PC-9 (cell line): ENCODE measurements at places on chromosomes 11 and 22.

DNA sequence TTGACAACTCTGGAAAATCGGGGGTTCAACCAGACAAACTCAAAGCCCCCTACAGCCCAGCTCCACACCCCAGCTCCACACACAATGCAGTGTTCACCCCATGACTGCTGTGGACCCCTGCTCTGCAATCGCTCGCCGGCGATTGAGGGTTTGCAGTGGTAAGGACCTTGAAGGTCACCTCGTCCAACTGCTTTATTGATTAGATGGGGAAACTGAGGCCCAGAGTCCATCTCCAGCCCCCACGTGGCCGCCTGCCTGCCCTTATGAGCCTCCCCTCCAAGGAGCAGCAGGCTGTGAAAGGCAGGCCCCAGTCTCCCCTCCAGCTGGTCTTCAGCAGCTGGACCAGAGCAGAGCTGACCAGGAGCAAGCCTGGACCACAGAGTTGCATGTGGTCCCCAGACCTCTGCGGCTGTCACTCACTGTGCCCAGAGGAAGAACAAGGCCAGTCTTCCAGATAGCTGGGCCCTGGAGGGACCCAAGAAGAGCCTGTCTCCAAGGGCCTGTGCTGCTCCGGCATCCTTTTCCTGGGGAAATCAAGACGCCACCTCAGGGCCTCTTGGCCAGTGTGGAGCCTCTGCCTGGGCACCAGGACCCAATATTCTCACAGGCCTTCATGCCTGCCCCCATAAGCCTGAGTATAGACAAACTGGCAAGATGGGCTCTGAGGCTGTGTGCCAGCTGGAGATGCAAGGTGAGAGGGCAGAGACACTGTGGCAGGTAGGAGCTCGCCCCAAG lies 8.8 kb upstream of the LINC01488 start:
- H3K4me1 ChIP-seq: no peaks in the 10 kb centered on the region
- no peaks in the 10 kb centered on the region for H3K27me3 ChIP-seq
- DNase-seq: no peak
- H3K27ac ChIP-seq: no peak overlapping the region
- H3K4me3 ChIP-seq: no peak overlapping the region
- H3K36me3 ChIP-seq: no peaks in the 10 kb centered on the region

GRCh38 chr11:47186076-47186699 lies at the start of gene PACSIN3:
PACSIN3 (minus strand) TSS chr11:47186434; CDS start chr11:47182727, 3,707 bp downstream.
- H3K4me1 ChIP-seq: peaks cover 55% of the 10 kb centered on the region
- peak within 1 kb of the TSS; percentile 84 for H3K27ac ChIP-seq
- H3K4me3 ChIP-seq: peak within 1 kb of the TSS; percentile 77
- H3K36me3 ChIP-seq: peaks cover 14% of the 10 kb centered on the region; the same call in 1 of the 2 replicates

DNA sequence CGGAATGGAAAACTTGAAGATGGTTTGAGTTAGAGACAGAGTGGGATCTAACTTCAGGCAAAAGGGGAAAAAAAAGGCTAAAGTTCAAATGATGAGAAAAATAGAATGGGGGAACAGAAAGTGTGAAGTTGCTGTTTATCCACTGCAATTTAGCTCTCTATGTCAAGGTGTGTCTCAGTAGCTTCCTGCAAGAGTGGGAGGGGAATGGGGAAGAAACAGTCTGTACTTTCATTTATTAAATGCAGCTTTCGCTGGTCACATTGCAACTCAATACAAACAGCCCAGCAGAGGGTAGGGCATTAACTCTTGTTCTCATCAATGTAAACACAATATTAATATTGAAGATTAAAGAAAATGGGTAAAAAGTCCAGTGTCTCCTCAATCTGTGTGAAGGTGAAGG lies 214.7 kb upstream of the SYN3 start:
- no peak overlapping the region for H3K4me3 ChIP-seq
- DNase-seq: no peak
- H3K27ac ChIP-seq: no peak overlapping the region
- H3K36me3 ChIP-seq: no peaks in the 10 kb centered on the region
- H3K4me1 ChIP-seq: no peaks in the 10 kb centered on the region
- peaks cover 26% of the 10 kb centered on the region for H3K27me3 ChIP-seq

GRCh38 chr11:44342616-44343015 lies 32.7 kb upstream of the ALX4 start:
- no peak overlapping the region for H3K27ac ChIP-seq
- H3K27me3 ChIP-seq: peaks cover 57% of the 10 kb centered on the region
- no peaks in the 10 kb centered on the region for H3K36me3 ChIP-seq
- no peaks in the 10 kb centered on the region for H3K4me1 ChIP-seq

DNA sequence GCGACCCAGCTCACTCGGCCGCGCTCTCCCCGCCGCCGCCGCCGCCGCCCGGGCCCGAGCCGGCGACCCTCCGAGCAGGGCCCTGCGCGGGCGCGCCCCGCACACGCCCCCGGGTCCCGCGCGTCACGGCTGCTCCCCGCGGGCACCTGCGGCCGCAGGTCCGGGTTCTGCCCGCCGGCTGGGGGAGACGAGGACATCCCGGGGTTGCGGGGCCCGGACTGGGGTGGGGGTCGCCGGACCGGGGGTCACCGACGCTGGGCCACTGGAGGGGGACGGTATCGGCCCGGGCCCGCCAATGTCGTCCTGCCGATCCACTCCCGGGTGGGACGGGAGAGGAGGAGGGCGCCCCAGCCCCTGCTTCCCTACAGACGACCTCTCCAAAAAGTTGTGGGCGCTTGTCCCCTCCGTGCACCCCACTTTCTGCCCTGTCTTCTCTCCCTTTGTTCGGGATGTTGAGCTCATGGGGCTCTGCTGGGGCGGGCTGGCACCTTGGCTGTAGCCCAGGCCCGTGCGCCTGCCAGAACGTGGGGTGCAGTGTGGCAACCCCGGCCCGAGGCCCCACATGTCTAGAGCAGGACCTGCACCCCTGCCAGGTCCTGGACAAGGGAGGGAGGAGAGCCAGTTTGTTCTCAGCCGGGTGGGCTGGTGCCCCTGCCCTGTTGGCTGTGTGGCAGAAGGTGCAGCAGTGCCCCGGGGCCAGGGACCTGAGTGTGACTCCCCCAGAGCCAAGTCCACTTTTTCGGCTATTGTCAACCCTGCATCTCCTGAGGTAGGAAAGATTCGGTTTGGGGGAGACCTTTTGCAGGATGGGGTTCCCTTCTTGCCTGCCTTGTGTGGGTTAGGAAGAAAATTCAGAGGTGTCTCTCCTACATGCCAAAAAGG lies 40.2 kb upstream of the CELSR1 start:
- no peak for DNase-seq
- no peaks in the 10 kb centered on the region for H3K27me3 ChIP-seq
- H3K36me3 ChIP-seq: peaks cover 6% of the 10 kb centered on the region; the same call in 1 of the 2 replicates
- H3K27ac ChIP-seq: no peak overlapping the region
- peaks cover 45% of the 10 kb centered on the region for H3K4me1 ChIP-seq

DNA sequence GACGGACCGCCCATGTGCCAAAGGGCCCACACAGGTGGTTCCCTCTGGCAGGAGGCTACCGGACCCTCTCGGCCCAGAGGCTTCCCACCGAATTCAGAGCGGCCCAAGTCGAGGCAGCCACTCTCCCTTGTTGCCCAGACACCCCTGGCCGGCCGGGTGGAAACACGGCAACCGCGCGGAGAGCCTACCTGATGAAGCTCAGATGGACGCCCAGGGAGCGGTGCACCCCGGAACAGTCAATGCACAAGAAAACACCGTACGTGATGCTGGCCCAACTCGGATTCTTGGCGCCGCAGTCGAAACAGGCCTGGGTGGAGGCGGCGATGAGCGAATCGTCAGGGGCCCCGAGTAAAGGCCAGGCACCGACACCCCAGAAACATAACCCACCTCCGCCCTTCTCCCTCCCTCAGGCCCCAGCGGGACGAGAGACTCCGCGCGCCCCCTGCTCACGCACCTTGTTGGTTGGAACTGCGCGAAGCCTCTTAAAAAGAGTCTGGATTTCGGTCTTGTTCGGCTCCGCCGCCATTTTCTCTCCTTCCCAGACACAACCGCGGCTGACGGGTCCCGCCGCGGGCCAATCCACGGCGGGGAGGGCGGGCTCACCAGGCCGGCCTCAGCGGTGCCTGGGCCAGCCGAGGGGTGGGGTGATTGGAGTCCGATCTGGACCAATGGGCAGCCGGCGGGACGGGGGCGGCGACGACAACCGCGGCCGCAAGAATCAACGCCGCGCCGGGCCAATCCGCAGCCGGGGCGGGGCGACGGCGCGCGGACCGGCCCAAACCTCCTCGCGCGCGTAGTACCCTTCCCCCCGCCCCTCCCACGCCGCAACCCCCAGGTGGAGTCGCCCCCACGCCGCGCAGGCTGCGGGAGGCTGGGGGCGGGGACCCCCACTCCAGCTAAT lies at the start of gene ARFGAP2:
Gene ARFGAP2 (minus strand): TSS at position 552 of the 901 bp plus-strand sequence. CDS start 26 bp downstream, at position 526.
- peaks cover 20% of the 10 kb centered on the region; the same call in 1 of the 2 replicates for H3K36me3 ChIP-seq
- peak within 1 kb of the TSS; percentile 95 for H3K4me3 ChIP-seq
- DNase-seq: peak; percentile 85
- H3K4me1 ChIP-seq: peaks cover 12% of the 10 kb centered on the region

GRCh38 chr11:131656179-131656838 lies 285.9 kb downstream of the NTM start:
- H3K27ac ChIP-seq: no peak overlapping the region
- H3K4me3 ChIP-seq: no peak overlapping the region
- no peaks in the 10 kb centered on the region for H3K36me3 ChIP-seq
- peaks cover 96% of the 10 kb centered on the region for H3K27me3 ChIP-seq
- DNase-seq: no peak

GRCh38 chr11:58526721-58527120 lies 18.8 kb upstream of the OR5B21 start:
- H3K4me3 ChIP-seq: no peak overlapping the region
- H3K27me3 ChIP-seq: no peaks in the 10 kb centered on the region
- DNase-seq: no peak
- no peaks in the 10 kb centered on the region for H3K4me1 ChIP-seq
- no peaks in the 10 kb centered on the region for H3K36me3 ChIP-seq
- no peak overlapping the region for H3K27ac ChIP-seq

GRCh38 chr22:41229730-41230400 lies 10.9 kb downstream of the CHADL start:
- no peak overlapping the region for H3K27ac ChIP-seq
- H3K36me3 ChIP-seq: no peaks in the 10 kb centered on the region
- DNase-seq: no peak
- H3K27me3 ChIP-seq: no peaks in the 10 kb centered on the region
- no peak overlapping the region for H3K4me3 ChIP-seq
- no peaks in the 10 kb centered on the region for H3K4me1 ChIP-seq

- H3K27me3 ChIP-seq: no peaks in the 10 kb centered on the region
- H3K36me3 ChIP-seq: peaks cover 21% of the 10 kb centered on the region
- DNase-seq: peak; percentile 38
- H3K4me1 ChIP-seq: peaks cover 47% of the 10 kb centered on the region
- peak overlapping the region; percentile 89 for H3K27ac ChIP-seq
These were observed 420 bp upstream of the TRIM44 start for GRCh38 chr11:35662061-35662648.

DNA sequence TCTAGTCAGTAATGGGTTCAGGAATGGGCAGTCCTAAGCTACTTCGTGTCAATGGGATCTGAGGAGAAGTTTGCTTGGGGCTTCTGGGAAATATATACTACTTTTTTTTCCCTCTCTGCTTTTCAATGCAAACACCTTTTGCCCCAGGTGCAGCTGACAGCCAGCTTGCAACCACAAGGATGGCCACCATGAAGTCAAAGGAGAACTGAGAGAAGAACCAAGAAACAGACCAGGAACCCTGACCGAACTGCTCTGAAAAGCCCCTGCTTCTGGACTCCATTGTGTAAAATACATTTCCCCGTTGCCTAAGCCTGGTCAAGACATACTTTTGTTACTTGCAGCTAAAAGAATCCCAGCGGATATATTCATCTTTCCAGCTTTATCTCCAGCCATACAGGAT lies 20.1 kb upstream of the CD44 start:
- H3K36me3 ChIP-seq: no peaks in the 10 kb centered on the region
- no peak overlapping the region for H3K4me3 ChIP-seq
- H3K4me1 ChIP-seq: 0 out of 2 replicates have a peak, but pooled peaks cover 8% of the 10 kb centered on the region
- H3K27ac ChIP-seq: no peak overlapping the region
- no peaks in the 10 kb centered on the region for H3K27me3 ChIP-seq
